ENCODE measurements at places on chromosomes 7 and 10.
A peak's percentile ranks its signal among the peaks of the same experiment; 100 is the strongest.

- no peak for DNase-seq
Observed at GRCh38 chr7:69277366-69277765, 320.9 kb upstream of the AUTS2 start.

GRCh38 chr7:126760914-126761577 lies 491.7 kb downstream of the GRM8 start:
- no peak for DNase-seq

GRCh38 chr7:31407178-31407676 lies 66.7 kb upstream of the NEUROD6 start:
- no peak for DNase-seq

GRCh38 chr7:35485436-35485835 lies 209.5 kb downstream of the HERPUD2 start:
- DNase-seq: no peak

DNA sequence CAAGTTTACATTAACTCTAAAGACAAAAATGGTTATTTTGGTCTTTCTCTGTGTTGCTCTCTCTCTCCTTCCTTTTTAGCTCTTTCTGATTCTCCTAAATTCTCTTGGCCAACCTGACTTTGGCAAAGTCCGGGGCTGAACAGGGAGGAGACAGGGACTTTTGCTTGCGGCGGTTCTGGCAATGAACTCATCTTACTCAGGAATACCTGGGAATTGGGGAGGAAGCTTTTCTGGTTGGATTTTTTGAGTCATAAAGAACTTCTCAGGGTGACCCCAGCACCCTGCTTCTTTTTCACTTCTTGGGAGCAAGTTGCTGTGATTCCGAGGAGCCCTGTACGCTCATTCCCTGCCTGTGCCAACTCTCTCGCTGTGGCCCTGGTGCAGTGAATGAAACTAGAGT lies 16.0 kb downstream of the GATA3 start:
- no peak for DNase-seq

DNA sequence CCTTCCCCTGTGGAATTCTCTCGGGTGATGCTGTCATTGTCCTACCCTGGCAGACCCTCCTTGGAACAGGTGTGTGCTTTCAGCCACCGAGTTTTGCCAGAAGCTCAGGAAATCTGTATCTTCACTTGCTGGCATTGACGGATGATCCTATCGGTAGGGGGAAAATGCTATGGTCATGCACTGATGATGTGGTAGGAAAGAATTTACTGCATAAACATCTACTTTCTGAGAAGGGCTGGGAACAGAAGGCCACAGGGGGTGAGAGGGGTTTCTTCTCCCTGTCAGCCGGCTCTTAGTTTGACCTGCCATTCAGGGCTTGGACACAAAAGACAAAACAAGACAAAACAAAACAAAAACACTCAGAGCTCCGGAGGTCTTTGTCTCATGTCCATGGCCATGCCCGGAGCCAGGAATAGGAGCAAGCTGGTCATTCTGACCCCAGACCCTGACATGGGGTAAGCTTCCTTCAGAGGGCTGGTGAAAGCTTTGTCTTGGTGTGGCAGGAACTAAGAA lies 43.6 kb upstream of the CARD11 start:
- DNase-seq: no peak

- no peak for DNase-seq
Observed at GRCh38 chr7:106111655-106112117, 426 bp downstream of the SYPL1 start.

- DNase-seq: no peak
Observed at GRCh38 chr10:91477236-91477635, 67.1 kb downstream of the HECTD2 start.

- DNase-seq: no peak
Observed at GRCh38 chr10:95035332-95036295, 33.7 kb downstream of the CYP2C8 start.

DNA sequence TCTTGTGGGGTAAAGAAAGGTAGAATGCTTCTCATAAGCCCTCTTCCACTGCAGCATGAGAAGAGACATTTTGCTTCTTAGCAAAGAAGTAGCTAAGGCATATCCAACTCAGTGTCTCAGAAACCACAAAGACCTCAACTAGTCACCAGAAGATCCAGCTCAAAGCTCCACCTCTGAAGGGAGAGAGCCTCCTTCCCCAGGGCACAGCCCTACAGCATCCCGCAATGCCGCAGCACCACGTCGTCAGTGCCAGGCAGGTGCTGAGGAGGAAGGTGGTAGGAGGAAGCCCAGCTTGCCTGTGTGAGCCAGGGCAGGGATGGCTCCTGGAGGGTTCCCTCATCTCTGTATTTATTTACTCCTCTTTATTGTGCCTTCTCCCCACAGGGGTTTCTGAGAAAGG lies 385.6 kb upstream of the NPVF start:
- no peak for DNase-seq

GRCh38 chr7:101858437-101859385 lies 41.3 kb downstream of the CUX1 start:
- DNase-seq: no peak

GRCh38 chr10:121317374-121317773 lies 280.9 kb downstream of the FGFR2 start:
- DNase-seq: no peak

- DNase-seq: no peak
Observed at GRCh38 chr7:143980746-143981510, 19.2 kb upstream of the OR6B1 start.

DNA sequence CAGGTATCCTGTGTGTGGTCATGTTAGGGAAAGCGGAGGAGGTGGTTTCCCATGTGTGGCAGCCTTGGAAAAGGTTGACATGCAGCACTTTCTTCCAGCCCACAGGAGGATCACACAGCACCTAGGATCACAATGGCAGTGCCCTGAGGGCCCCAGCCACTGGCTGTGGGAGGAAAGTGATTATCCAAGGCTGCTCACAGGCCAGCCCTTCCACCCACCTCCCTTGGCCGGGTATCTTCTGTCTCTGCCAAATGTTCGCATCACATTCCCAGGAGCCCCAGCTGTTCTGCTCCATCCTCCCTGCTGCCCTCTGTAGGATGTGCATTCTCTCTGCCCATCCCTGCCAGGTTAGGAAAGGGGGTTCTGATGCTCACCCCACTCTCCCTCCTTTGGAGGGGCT lies 2.5 kb upstream of the MLXIPL start:
- no peak for DNase-seq

DNA sequence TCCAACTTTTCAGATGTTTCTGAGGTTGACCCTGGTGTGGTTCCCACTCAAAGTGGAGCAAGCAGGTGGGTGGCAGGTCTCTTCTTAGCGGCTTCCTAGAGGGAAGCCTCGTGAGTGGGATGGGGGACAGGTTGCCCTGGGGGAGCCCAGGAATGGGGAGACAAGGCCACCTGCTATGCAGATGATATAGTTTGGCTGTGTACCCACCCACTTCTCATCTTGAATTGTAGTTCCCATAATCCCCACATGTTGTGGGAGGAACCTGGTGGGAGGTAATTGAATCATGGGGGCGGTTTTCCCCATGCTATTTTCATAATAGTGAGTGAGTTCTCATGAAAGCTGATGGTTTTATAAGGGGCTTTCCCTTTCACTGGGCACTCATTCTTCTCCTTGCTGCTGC lies 68.3 kb downstream of the KIAA1217 start:
- DNase-seq: no peak

DNA sequence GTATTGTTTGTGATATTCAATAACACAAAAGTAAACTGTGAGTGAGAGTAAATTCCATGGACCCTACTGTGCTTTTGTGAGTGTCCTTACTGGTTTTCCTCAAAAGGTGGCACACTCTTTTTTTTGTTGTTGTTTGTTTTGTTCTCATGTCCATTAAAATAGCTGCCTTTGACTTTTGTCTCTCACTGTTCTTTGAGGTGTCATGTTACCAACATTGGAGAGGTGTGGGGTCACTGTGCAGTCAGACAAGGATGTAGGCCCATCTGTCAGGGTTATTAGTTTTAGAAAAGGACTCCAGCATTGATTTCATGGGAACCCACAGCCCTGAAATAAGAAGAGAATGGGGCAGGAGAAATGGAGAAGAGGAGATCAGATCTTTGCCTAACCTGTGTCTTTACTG lies 383.1 kb downstream of the SORCS3 start:
- no peak for DNase-seq

DNA sequence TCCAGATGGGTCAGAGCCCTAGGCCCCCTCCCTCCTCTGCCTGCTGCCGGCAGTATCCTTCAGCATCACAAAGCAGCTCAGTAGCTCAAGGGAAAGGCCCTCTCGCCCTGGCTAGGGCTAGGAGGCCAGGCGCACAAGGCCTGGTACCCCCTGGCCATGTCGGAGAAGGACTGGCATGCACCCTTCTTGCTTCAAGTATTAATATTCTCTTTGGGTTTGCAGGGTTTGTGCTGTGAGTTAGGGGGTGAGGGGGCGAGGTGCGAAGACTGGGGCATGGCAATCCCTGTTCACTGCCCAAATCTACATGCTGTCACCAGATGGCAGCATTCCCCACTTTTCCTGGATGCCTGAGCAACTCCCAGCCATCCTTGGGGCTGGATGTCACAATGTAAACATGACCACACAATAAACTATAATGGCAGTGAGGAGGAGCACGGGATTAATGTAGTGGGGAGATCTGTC lies 105.2 kb downstream of the NEURL1 start:
- DNase-seq: no peak

- DNase-seq: no peak
Observed at GRCh38 chr7:43655584-43655983, 72.7 kb downstream of the STK17A start.

GRCh38 chr7:23931633-23932032 lies 221.6 kb downstream of the STK31 start:
- no peak for DNase-seq

- peak; percentile 0 for DNase-seq
Observed at GRCh38 chr10:20369863-20370736, 527.0 kb downstream of the NEBL start.

GRCh38 chr10:88190123-88190522 lies 326.7 kb downstream of the PTEN start:
- no peak for DNase-seq

- DNase-seq: peak; percentile 82
Observed at GRCh38 chr10:79244841-79245504, 102.3 kb upstream of the PPIF start.

GRCh38 chr10:126384269-126384873 lies 3.9 kb downstream of the ADAM12 start:
- no peak for DNase-seq

DNA sequence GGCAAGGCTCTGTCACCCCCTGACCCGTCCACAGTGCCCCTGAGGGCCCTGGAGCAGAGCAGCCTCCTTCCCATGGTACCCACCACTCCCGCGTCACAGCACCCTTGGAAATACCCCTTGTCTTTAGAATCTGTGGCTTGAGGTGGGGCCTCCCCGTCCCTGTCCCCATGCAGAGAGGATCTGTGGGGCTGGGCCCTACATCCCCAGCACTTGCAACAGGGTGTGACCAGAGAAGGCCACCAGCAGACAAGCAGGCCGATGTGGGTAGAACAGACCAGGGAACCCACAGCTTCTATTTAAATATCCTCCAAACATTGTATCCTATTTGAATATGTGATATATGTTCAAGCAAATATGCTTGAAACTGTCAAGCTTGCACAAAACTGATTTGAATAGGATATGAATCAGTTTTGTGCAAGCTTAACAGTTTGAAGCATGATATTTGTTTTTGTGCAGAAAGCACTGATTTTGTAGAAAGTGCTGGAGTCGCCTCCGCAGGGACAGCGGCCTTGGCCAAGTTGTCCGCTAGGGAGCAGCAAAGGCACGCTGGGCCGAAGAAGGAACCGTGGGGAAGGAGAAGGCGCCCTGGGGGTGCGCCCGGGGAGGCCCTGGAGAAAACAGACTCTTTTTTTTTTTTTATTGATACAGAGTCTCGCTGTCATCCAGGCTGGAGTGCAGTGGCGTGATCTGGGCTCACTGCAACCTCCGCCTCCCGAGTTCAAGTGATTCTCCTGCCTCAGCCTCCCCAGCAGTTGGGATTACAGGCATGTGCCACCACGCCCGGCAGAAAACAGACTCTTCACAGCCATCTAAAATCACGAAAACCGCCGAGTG lies 2.2 kb downstream of the CFAP46 start:
- DNase-seq: no peak

DNA sequence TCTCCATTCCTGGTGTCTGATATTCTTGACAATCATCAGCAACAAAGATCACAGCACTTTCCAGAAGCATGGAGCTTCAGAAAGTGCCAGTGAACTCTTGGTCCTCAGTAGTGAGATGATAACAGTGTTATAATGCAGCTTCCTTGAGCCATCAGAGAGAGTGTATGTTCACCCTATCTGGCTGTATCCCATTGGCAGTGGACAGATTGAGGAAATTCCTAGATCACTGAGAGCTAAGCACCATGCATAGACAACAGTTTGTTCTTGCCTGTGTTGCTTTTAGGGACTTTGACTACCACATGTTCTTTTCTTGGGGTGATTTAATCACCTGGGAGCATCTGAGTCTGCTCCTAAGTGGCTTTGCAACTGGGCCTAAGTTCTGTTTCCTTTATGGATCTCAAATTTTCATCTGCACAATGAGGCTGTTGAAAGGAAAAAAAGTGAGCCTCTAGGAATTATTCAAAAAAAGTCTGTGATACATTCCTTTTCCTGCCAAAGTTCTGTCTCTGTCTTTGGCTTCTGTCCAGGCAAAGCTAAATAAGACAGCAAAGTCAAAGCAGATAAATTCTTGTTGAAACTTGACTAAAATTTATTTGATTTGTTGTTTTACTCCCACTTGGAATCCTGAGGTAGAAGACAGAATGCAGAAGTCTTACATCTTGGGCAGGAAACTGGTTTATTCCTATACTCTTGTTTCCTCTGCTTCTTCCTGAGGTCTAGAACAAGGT lies 14.5 kb upstream of the ZNF282 start:
- DNase-seq: no peak

DNA sequence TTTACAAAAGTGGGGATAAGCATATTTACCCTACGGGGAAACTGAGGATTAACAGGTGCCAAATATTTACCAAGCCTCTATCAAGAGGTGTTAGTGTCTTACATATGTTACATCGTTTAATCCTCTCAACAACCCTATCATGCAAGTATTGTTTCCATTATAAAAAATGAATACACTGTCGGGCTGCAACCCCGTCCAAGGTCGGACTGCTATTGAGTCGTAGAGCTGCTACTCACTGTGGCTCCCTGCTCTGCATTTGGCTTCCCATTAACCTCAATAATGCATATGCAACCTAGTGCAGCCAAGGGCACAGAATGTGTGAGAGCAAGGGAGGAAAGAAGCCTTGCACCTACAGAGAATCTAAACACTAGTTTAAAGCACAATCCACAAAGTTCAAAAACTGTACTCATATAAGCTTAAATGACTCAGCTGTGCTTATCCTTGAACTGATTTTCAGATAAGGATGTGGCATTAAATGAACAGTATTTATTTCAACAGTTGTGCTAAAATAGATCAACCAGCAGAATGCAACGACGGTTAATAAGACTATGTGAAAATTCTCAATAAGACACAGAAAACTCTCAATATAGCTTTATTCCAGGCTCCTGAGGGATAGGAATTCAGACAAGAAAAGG lies 49.9 kb downstream of the UBE2H start:
- peak; percentile 32 for DNase-seq

GRCh38 chr7:1113548-1113885 lies 25.6 kb downstream of the GPER1 start:
- DNase-seq: no peak

GRCh38 chr10:77970869-77971803 lies 44.6 kb upstream of the DLG5 start:
- no peak for DNase-seq

Data from Jurkat, Clone E6-1 (cell line).